ENCODE measurements at places on chromosomes 11 and 22.

DNA sequence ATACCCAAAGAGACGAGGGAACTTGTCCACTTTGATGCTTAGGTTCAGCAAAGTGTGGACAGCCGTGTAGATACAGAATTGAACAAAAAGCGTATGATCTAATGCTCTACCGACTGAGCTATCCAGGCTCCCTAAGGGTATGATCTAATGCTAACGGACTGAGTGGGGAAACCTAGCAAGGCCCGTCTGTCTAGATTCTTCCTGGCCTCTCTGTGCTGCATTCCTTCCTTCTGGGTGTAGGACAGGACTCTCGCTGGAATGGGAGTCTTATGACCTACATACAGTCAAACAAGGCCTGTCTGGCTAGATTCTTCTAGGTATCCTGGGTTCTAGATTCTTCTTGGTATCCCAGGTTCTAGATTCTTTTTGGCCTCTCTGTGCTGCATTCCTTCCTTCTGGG lies 8.4 kb upstream of the SLC15A3 start:
- no peak for DNase-seq

- no peak for DNase-seq
Measured at GRCh38 chr11:5280582-5281102, 10.9 kb upstream of the HBE1 start.

DNA sequence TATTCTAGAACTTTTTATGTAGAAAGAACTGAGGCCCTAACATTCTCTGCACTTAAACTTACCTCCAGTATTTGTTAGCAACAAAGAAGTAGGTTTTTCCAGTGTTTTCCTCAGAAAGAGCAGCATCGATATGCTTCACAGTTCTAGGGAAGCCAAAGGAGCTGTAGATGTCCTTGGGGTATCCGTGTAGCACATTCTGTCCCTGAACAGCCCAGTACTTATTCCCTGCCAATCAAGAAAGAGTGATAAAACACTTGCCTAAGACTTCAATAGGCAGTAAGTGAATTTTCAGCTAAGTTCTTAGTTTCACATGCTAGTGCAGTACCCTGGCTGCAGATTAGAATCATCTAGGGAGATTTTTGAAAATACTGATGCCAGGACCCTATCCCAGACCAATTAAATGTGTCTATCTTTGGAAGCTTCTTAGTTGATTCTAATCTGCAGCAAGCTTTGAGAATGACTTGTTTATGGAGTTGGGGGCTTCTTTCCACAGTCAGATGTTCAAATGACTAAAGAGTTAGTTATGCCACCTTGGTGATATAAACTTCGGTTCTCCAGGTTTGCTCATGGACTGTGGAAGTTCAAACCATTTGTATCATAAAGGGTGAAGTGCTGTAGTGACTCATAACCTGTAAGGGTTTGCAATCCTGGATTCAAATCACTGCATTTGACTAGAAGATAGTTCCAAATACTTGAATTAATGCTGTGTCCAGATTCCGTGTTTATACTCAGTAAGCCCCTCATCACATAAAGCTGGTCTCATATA lies 6.5 kb downstream of the MMP1 start:
- no peak for DNase-seq

GRCh38 chr11:29956076-29956556 lies 60.7 kb downstream of the KCNA4 start:
- DNase-seq: no peak

DNA sequence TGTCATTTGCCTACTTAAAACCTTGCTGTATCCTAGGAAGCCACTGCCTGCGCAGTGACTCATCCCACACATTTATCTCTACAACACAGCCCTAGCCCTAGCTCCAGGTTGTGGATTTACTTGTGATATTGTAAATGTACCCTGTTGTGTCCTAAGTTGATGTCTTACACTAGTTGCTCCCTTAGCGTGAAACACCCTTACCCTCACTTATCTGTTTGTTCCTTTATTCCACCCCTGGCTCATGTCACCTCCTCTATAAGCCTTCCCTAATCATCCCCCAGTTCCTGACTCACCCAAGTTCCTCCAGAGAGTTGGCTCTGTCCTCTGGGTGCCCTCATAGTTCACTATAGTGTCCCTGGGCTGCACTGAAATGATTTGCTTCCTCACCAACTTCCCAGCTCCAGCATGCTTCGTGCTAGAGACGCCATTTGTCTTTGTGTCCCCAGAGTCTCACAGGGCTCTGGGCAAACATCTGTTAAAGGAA lies 431.8 kb upstream of the FAT3 start:
- no peak for DNase-seq

DNA sequence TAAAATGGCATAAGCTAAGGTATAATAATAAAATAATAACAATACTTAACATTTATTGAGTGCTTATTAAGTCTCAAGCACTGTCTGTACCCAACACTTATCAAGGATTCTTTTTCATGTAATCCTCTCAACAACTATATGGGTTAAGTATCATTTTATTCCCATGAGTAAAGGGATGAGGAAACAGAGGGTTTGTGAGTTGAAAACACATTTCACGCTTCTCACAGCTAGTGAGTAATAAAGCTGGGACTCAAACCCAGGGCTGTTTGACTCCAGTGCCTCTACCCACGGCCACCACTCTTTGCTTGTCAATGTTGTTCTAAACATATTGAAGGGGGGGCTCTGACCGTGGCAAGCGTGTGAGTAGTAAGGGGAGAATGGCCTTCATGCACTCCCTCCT lies 8.7 kb downstream of the CD3E start:
- no peak for DNase-seq

GRCh38 chr11:104338186-104338585 lies 174.2 kb upstream of the PDGFD start:
- no peak for DNase-seq

GRCh38 chr11:122345586-122345985 lies 229.6 kb upstream of the BLID start:
- no peak for DNase-seq

GRCh38 chr11:116596346-116597260 lies 176.2 kb downstream of the BUD13 start:
- peak; percentile 59 for DNase-seq

DNA sequence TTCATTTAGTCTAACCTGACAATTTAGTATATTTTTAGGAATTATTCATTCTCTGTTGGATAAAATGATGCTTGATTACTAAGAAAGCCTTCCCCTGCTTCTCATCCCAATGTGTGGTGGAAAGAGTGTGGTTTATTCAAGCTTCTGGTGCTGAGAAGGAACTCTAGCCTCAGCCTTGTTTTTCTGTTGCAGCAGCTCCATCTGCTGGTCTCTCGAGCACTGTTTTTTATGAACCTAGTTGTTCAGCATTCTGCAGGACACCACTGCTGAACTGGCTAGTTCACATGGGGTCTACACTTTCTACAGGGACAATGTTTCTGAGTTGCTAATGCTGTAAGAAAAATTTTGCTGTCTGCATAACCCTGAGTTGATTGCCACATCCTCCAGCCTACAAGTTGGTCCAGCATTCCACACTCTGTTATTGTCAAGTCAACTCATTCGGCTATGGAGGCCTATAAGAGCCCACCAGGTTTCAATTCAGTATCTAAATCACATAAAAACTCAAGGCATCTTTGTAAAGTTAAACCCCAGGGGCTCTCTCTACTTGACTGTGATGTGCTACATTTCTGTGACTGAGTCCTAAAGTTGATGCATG lies 14.3 kb downstream of the OR2AG2 start:
- no peak for DNase-seq

GRCh38 chr11:22275600-22275999 lies 62.6 kb upstream of the SLC17A6 start:
- DNase-seq: no peak

DNA sequence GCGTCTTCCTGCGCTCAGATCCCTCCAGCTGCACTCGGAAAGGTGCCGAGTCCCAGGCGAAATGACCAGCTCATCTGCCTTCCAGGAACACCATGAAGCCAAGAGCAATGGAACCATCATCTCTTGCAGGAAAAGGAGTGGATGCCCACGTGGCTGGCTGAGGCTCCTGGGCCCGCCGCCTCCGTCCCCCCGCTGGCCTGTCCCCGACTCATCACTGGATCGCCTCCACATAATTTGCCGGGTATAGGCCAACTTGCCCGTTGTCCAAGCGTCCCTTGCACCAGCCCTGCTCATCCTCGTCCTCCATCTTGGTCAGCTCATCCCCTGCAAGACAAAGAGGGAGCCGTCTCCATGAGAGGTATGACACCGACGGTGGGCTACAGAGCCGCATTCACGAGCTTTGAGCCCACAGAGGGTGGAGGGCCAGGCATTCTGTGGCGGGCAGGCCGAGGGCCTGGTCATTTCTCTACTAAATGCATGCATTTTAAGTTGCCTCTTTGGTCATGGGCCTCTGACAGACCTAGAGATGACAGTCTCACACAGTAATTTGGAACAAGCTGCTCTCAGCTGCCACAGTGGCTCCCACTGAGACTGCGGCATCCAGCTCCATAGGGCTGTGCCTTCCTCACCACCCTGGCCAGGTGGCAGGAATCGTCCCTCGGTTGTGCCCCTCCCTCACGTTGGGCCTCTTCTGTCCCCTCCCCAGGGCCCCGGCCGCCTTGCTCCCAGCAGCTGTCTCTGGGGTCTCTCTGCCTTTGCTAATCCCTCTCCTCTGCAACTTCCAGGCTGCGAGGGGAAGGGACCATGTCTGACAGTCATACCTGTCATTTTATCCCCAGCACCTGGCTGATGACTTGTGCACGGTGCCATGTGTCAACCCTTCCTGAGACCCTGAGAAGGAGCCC lies 14.3 kb upstream of the ARFGAP3 start:
- no peak for DNase-seq

- DNase-seq: no peak
Measured at GRCh38 chr11:100827934-100828661, 141.0 kb downstream of the ARHGAP42 start.

DNA sequence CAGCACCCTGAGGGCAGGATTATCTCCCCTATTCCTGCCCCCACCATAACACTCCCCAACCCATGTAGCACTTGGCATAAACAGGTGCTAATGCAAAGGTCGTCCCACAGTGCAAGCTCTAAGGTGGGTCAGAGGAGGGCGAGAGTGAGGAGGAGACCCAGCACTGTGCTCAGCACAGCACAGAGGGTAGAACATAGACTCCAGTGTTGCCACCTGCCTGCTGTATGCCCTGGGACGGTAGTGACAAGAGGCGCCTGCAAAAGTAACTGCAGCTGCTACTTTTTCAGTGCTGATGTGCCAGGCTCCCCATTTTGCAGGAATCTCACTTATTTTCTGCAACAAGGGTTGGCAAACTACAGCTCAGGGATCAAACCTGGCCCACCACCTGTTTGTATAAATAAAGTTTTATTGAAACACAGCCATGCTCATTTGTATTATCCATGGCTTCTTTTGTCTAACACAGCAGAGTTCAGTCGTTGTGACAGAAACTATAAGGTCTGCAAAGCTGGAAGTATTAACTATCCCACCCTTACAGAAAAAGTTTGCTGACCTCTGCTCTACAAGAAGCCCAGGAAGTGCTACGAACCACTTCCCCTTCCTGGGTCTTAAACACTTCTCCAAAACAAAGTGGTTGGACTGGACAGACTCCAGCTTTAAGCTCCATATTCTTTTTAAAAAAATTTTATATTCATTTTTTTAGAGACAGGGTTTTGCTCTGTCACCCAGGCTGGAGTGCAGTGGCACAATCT lies 16.9 kb upstream of the CDC42BPG start:
- DNase-seq: no peak

DNA sequence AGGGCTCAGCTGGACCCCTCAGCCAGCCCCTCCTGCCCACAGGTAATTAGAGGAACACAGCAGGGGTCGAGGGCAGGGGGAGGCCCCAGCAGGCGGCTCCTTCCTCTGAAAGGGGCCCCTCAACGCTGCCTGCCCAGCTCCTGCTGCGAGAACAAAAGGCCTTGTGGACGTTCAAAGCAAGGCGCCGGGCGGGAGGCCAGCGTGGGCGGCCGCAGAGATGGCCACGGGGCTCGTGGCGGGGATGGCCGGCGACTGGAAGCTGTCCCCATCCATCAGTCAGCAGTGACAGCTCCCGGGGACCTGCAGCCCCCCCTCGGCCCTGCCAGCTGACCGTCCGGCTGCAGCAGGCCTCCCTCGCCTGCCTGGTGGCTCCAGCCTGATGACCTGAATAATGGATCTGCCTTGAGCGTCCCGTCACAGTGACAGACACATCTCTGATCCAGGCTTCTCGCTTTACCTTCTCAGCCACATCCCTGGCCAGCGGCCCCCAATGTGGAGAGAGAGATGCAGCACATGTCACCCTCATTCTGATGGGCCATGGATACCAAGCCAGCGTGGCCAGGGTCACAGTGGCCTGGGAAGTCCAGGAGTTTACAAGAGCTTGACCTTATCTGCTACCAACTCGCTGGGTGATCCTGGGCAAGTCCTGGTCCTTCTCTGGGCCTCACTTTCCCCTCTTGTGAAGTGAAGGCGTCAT lies 159.3 kb downstream of the MN1 start:
- DNase-seq: peak; percentile 89

DNA sequence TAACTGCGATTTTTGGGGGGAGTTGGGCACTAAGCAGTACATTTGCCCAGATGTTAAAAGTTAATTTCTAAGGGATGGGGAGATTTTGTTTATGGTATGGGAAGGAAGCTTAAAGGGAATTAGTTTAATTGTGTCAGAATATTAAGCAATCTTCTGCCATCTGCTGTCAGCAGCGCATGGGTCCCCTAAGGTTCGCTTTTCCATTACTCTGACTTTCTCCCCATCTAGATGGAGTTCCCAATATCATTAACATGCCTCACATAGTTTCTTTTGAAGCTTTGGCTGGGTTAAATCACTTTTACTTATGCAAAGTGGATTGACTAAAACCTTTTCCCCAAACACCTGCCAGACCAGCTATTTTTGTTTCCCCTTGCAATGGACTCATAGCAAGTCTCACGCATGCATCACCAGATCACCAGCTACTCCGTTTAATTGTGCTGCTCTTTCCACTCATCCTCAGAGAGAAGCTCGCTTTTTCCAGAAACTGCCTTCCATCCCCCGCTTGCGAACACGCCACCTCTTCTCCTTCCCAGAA lies 172.7 kb downstream of the FAT3 start:
- no peak for DNase-seq

DNA sequence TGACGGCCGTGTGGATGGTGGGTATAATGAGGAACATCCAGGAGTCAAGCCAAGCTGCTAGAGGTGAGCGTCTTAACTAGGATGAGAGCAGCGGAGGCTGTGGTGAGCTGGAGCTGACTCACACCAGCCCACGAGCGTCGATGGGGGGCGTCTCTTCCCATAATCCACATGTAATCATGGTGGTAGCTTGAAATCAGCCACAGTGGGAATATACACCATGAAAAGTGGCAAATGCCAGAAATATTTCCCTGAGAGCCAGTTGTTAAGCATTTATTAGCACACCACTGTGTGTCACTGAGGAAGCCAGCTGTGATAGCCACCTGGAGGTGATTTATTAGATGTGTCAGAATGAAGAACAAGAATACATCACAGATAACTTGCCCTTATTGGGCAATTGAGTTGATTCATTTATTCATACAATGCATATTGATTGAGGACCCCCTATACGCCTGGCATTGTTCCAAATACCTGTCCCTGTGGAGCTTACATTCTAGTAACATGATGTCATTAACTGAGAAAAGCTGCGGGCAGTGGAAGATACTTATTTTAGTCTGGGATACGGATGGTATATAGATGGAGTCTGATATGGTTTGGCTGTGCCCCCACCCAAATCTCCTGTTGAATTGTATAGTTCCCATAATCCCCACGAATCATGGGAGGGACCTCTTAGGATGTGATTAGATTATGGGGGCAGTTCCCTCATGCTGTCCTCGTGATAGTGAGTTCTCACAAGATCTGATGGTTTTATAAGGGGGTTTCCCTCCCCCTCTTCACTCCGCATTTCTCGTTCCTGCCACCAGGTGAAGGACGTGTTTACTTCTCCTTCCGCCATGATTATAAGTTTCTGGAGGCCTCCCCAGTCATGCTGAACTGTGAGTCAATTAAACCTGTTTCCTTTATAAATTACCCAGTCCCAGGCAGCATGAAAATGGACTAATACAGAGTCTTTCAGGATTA lies 473.4 kb downstream of the METTL15 start:
- DNase-seq: no peak

- DNase-seq: peak; percentile 5
Measured at GRCh38 chr22:31286360-31287255, 5.7 kb downstream of the PIK3IP1 start.
